ENCODE measurements at places on chromosomes 12 and 14. TPM values are rescaled to one million over a fixed set of nuclear protein-coding genes. Genes with fewer than 3 reads are reported as not detected.

Gene LRP1
- 253 TPM for total RNA-seq

Gene NYNRIN
- 171 TPM for total RNA-seq

Gene NFATC4
- total RNA-seq: 298 TPM

GRCh38 chr14:64281805-64282204, 12.4 kb downstream of the ESR2 start:
- no peaks in the 10 kb centered on the region for H3K4me1 ChIP-seq
- no peak overlapping the region for H3K4me3 ChIP-seq
- H3K36me3 ChIP-seq: no peaks in the 10 kb centered on the region

Gene PTCSC3
- not detected for total RNA-seq

Gene TMEM132C
- 26.0 TPM for total RNA-seq

GRCh38 chr12:95200128-95200894, 17.0 kb downstream of the FGD6 start:
- no peaks in the 10 kb centered on the region for H3K36me3 ChIP-seq
- no peaks in the 10 kb centered on the region for H3K27me3 ChIP-seq
- DNase-seq: no peak
- H3K4me3 ChIP-seq: peak overlapping the region; percentile 36

GRCh38 chr12:119576118-119576810, 17.3 kb upstream of the TMEM233 start:
- no peaks in the 10 kb centered on the region for H3K36me3 ChIP-seq
- no peaks in the 10 kb centered on the region for H3K4me1 ChIP-seq
- no peak overlapping the region for H3K27ac ChIP-seq
- no peak for DNase-seq

DNA sequence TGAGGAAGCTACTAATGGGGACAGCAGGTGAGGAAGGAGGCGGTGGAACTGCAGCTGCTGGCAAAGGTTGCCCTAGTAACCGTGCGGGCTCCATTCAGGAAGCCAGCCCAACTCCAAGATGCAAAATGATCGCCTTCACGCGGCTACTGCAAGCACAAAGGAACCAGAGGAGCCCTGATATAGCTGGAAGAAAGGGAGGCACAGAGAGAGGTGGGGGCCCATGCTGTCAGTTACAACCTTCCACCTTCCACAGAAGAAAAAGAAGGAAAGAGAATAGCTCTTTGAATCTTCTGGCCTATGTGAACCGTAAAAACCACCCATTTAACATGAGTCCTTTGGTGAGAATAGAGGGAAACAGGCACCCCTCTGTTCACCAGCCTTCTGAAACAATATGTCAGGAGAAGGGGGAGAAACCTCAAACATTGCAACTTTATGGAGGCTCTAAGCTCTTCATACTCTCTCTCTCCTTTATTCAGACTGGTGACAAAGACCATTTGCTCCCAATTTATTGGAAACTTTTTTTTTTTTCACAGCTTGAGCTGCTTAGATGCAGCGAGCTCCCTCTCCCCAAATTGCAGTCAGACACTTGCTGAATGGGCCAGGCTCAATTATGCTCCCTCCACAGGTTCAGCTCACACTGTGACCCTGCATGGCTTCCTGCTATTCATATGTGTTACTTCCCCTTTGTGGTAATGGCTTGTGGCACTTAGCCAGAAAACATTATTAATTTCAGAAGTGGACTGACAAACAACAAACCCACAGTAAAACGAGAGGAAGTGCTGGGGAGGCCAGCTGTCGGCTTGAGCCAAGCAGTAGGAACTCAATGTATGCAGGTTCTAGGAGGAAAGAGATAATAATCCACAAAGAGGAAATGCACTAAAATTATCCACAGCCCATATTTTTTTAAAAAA, 6.2 kb downstream of the DUSP6 start:
- no peak overlapping the region for H3K4me3 ChIP-seq
- DNase-seq: no peak
- no peaks in the 10 kb centered on the region for H3K36me3 ChIP-seq
- peak overlapping the region; percentile 35 for H3K27ac ChIP-seq

Gene FAM222A
- 1.6 TPM for total RNA-seq

- H3K4me1 ChIP-seq: peaks cover 3% of the 10 kb centered on the region
- H3K27me3 ChIP-seq: peaks cover 3% of the 10 kb centered on the region
- DNase-seq: no peak
- no peak overlapping the region for H3K4me3 ChIP-seq
These were observed 54.6 kb downstream of the ADGRD1 start for GRCh38 chr12:131008131-131008912.

GRCh38 chr12:26246483-26247164, 51.3 kb downstream of the SSPN start:
- peaks cover 2% of the 10 kb centered on the region for H3K4me1 ChIP-seq
- H3K27me3 ChIP-seq: no peaks in the 10 kb centered on the region
- H3K27ac ChIP-seq: no peak overlapping the region
- no peaks in the 10 kb centered on the region for H3K36me3 ChIP-seq
- no peak overlapping the region for H3K4me3 ChIP-seq

Gene C12orf75
- total RNA-seq: 15.0 TPM

DNA sequence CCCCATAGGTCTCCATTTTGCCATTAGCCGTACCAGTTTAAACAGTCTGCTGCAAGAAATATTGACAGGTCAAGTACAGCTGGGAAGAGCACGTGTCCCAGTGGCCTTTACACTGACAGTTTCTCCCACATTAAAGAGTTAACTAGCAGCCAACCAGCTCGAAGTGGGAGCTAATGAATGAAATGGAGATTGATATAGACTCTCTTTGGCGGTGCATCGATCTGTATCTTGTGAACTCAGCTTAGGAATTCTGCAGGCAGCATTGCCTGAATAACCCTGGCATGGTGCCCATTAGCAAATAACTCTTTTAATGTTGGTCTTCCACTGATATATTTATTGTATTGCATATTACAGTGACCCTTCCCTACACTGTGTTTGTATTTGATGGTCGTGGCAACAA, 319.4 kb downstream of the EGLN3 start:
- H3K27me3 ChIP-seq: peaks cover 36% of the 10 kb centered on the region
- no peak overlapping the region for H3K27ac ChIP-seq
- H3K4me3 ChIP-seq: no peak overlapping the region
- DNase-seq: no peak
- H3K4me1 ChIP-seq: peaks cover 20% of the 10 kb centered on the region

Gene KLRD1
- 0.81 TPM for total RNA-seq

GRCh38 chr12:9118158-9118557, 2.4 kb upstream of the A2M start:
- DNase-seq: no peak
- H3K27ac ChIP-seq: no peak overlapping the region
- peaks cover 24% of the 10 kb centered on the region for H3K4me1 ChIP-seq
- peaks cover 9% of the 10 kb centered on the region for H3K27me3 ChIP-seq
- H3K4me3 ChIP-seq: no peak overlapping the region

Gene SLC15A4
- total RNA-seq: 26.1 TPM

DNA sequence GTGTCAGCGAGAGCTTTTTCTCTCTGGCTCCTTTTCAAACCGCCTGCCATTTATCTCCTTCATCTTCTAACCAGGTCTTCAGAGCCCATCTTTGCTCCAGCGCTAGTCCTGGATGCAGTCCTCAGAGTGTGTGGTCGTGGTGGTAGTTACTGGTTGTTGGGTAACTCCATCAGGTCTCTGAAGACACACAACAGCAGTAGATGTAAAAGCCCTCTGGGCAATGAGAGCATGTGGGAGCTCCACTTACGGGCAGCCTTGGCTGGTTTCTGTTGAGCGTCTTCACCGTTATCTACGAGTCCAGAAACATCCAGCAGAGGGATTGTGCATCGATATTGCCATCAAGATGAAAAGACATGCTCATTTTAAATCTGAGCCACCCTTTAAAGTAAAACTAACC, 61.2 kb downstream of the FBXL14 start:
- no peaks in the 10 kb centered on the region for H3K36me3 ChIP-seq
- no peak overlapping the region for H3K4me3 ChIP-seq
- H3K27me3 ChIP-seq: peaks cover 56% of the 10 kb centered on the region
- no peak for DNase-seq
- H3K27ac ChIP-seq: no peak overlapping the region

Gene CCDC38
- total RNA-seq: 0.09 TPM

DNA sequence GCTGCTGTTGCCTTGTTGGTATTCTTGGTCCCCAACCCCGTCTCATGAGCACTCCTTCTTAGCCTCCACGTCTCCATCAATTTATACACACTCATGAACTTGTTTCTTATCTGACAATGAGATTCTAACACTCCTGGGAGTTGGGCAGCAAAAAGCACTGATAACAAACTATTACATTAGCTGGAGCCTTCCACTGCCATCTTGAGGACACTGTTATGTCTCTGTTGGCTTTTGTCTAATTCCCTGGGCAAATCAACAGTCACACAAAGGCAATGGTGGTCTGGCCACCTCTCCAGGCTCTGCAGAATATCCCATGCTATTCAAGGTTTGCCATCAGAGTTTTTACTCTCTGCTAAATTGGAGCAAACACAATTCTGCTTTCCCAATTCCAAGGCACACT, 117.8 kb upstream of the COCH start:
- H3K4me3 ChIP-seq: no peak overlapping the region
- H3K27me3 ChIP-seq: peaks cover 11% of the 10 kb centered on the region
- DNase-seq: no peak
- no peaks in the 10 kb centered on the region for H3K36me3 ChIP-seq
- H3K4me1 ChIP-seq: no peaks in the 10 kb centered on the region

DNA sequence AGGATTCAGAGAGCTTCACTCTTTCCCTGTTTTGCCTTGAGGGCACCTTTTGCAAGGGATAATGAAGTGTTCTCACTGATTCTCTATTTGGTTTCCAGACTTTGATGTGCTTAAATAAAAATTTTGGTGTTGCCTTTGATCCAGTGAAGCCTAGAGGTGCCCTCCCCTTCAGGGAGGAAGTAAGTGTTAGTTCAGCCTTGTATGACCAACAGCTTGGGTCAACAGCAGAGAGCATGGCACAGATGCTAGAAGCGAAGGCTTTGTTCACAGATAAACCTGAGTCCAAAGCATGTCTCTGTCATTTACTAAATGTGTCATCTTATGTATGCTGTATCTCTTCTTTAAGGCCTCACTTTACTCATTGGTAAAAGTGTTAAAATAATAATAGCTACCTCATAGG, 52.8 kb upstream of the STXBP6 start:
- no peaks in the 10 kb centered on the region for H3K27me3 ChIP-seq
- no peak overlapping the region for H3K27ac ChIP-seq
- peaks cover 8% of the 10 kb centered on the region for H3K4me1 ChIP-seq
- no peak for DNase-seq

DNA sequence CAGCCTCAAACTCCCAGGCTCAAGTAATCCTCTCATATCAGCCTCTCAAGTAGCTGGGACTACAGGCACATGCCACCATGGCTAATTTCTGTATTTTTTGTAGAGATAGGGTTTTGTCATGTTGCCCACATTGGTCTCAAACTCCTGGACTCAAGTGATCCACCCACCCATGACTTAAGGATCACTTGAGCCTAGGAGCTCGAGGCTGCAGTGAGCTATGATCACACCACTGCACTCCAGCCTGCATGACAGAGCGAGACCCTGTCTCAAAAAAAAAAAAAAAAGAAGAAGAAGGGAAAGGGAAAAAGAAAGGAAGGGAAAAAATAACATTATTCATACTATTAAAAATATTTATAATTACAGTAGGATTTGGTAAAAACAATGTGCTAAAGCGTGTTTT, 19.2 kb downstream of the EPS8 start:
- H3K4me3 ChIP-seq: no peak overlapping the region
- H3K27me3 ChIP-seq: no peaks in the 10 kb centered on the region
- H3K27ac ChIP-seq: peak overlapping the region; percentile 48
- H3K4me1 ChIP-seq: peaks cover 24% of the 10 kb centered on the region

DNA sequence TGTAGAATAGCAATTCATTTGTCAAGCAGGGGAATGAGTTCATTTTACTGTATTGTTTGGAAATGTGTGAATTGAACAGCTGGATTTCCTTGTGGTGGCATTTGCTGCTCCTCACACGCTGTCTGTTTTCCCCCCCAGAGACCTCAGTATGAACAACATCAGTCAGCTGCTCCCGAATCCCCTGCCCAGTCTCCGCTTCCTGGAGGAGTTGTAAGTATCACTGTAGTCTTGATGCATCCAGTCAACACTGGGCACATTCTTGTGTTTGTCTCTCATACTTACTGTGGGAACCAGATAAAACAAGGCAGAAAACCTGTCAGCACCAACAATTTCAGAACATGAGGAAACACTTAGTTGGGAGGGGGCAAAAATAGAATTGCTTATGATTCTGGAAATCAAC, 64.9 kb downstream of the LGR5 start:
- peaks cover 10% of the 10 kb centered on the region for H3K4me1 ChIP-seq
- H3K36me3 ChIP-seq: no peaks in the 10 kb centered on the region
- no peak overlapping the region for H3K27ac ChIP-seq

Gene RPS6KL1
- total RNA-seq: 0.13 TPM

- H3K4me1 ChIP-seq: no peaks in the 10 kb centered on the region
- H3K27me3 ChIP-seq: no peaks in the 10 kb centered on the region
- H3K27ac ChIP-seq: no peak overlapping the region
- DNase-seq: no peak
- peaks cover 2% of the 10 kb centered on the region for H3K36me3 ChIP-seq
These were observed 29.4 kb upstream of the GPR68 start for GRCh38 chr14:91273885-91274273.

Gene VRTN
- not detected for total RNA-seq

Gene MIPOL1
- total RNA-seq: 28.4 TPM

Gene CLEC14A
- total RNA-seq: not detected

DNA sequence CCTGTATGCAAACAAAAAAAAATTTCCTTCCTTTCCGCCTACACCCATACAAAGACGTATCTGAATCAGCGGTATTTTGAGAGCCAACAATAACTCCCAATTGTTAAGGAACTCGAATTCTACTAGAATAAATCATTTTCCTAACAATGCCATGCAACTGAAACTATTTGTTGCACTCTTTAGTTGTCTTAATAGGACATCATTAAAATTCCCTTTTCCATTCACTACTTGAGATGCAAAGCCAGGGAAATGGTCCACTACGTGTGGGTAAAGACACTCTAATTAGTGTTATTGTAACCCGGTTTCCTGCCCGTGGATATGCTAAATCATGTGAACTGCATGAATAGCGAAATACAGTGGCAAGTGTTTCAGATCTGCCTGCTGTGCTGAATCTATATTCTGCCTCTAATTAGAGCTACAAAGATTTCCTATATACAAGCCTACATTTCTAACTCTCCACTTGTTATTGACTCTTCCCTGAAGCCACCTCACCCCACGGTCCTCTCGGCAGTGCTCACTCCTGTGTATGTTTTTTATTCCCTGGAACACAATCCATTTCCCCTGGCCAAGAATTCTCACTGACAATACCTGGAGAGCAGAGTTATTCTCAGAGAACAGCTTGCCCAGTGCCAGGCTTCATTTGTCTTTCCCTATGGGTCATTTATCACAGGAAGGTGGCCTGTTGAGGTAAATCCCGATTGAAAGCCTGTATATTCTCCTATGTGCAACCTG, 168.3 kb downstream of the PAWR start:
- peak overlapping the region; percentile 45 for H3K27ac ChIP-seq
- H3K4me3 ChIP-seq: no peak overlapping the region
- peaks cover 3% of the 10 kb centered on the region for H3K36me3 ChIP-seq
- peaks cover 5% of the 10 kb centered on the region for H3K4me1 ChIP-seq
- DNase-seq: no peak
- no peaks in the 10 kb centered on the region for H3K27me3 ChIP-seq

Gene LIN7A
- 9.0 TPM for total RNA-seq

Data from mesothelial cell of epicardium (in vitro differentiated cells).